Left ventricle myocardium inferior (tissue), 1 donor: ENCODE measurements at places on chromosomes 3 and 15. TPM values are rescaled to one million over a fixed set of nuclear protein-coding genes. Genes with fewer than 3 reads are reported as not detected.

GRCh38 chr3:183802989-183803388 lies 22.4 kb downstream of the MAP6D1 start:
- DNase-seq, result no peak
- no peak overlapping the region for H3K4me3 ChIP-seq
- peaks cover 96% of the 10 kb centered on the region for H3K36me3 ChIP-seq
- no peak overlapping the region for H3K27ac ChIP-seq

GRCh38 chr15:52642386-52643361 lies 36.5 kb downstream of the ATOSA start:
- peaks cover 36% of the 10 kb centered on the region for H3K4me1 ChIP-seq
- no peak for DNase-seq
- H3K27me3 ChIP-seq, result no peaks in the 10 kb centered on the region
- H3K27ac ChIP-seq, result peak overlapping the region; percentile 56

DNA sequence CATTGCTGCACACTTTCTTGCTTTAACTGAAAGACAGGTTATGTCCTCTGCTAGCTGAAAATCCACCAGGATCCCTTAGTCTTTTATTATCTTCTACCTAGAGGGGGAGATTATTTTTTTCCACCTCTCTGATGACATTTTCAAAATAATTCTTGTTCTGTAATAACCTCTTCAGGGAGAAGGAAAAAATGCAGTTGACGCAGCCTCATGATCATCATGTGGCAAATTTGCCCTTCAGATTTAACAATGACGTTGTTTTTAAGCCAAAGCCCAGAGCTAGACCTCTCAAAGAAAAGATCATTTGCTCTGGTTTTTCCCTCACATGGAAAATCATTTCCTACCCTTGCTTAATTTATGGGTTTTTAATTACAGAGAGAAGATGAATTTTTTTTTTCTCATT lies 724.9 kb downstream of the NLGN1 start:
- H3K4me3 ChIP-seq, result no peak overlapping the region
- no peaks in the 10 kb centered on the region for H3K4me1 ChIP-seq
- H3K36me3 ChIP-seq, result no peaks in the 10 kb centered on the region

GRCh38 chr3:55721716-55722484 lies 234.8 kb upstream of the WNT5A start:
- H3K4me3 ChIP-seq, result no peak overlapping the region
- H3K27ac ChIP-seq, result no peak overlapping the region
- H3K4me1 ChIP-seq, result no peaks in the 10 kb centered on the region
- DNase-seq, result no peak
- H3K36me3 ChIP-seq, result no peaks in the 10 kb centered on the region

DNA sequence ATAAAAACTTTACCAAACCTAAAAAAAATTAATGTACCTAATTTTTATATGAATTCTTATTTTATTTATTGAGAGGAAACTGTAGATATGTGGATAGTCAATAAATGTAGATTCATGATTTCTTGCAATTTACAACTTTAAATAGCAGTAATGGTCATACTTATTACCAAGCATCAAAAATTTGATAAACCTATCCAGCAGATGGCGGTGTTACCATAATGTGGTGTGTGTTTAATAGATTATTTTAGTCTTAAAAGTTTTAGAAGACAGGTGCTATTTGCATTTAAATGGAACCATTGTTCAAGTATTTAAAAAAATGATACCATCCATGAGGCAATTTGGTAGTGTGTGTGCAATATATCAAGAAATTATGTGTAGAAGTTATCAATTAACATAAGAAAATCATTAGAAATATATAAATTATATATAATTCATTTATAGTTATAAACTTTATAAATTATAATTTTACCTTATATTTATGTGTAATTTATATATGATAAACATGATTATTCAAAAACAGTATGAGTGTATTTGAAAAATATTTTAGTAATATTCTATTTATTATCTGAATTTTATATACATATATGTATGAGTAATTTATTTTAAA lies 176.0 kb upstream of the BCHE start:
- H3K4me3 ChIP-seq, result no peak overlapping the region
- no peaks in the 10 kb centered on the region for H3K4me1 ChIP-seq
- H3K27me3 ChIP-seq, result no peaks in the 10 kb centered on the region

DNA sequence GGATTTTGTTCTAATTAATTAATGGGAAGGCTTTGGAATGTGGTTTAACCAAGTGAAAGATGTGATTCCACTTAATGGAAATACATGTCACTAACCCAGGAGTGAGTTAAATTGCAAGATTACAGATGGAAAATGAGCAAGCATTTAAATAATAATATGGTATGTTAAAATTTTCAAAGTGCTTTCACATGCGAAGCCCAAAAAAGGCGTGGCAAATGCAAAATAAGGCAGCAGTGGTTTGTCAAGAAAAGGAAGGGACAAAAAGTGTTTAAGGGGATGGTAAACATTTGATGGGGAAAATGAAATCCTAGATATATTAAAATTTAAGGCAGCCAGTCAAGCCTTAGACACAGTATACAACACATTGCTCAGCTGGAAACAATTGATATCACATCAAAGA lies 2.9 kb downstream of the TICRR start:
- H3K27ac ChIP-seq, result no peak overlapping the region
- no peaks in the 10 kb centered on the region for H3K36me3 ChIP-seq
- no peak for DNase-seq
- H3K4me3 ChIP-seq, result no peak overlapping the region
- H3K27me3 ChIP-seq, result peaks cover 17% of the 10 kb centered on the region

- no peak for DNase-seq
- H3K4me1 ChIP-seq, result no peaks in the 10 kb centered on the region
- no peaks in the 10 kb centered on the region for H3K27me3 ChIP-seq
- H3K4me3 ChIP-seq, result no peak overlapping the region
- H3K27ac ChIP-seq, result no peak overlapping the region
Observed at GRCh38 chr15:72331021-72331420, 11.1 kb upstream of the CELF6 start.

GOLGA8N gene
- 10.9 TPM for total RNA-seq

ALPK3 gene
- 181 TPM for total RNA-seq

GRCh38 chr3:63578858-63579257 lies 73.6 kb upstream of the SNTN start:
- no peaks in the 10 kb centered on the region for H3K36me3 ChIP-seq
- no peak for DNase-seq
- H3K27me3 ChIP-seq, result no peaks in the 10 kb centered on the region
- H3K27ac ChIP-seq, result no peak overlapping the region
- H3K4me1 ChIP-seq, result no peaks in the 10 kb centered on the region

DNA sequence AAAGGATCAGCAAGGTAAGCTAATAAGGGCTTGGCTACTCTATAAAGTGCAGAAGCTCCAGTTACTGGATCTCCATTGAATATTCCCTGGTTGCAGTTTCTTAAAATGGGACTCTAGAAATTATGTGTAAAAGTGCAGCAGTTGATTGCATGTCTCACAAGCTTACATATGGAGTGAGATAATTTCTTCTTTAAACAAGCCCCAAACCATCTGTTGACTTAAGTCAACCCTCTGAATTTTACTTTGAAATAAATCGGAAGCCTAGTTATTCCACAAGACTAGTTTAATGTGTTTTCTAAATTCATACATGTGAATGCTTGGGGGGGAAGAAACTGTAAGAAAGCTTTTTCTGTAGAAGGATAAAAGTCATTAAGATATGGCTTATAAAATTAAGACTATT lies 664.2 kb downstream of the NLGN1 start:
- H3K36me3 ChIP-seq, result no peaks in the 10 kb centered on the region
- no peaks in the 10 kb centered on the region for H3K4me1 ChIP-seq
- H3K27me3 ChIP-seq, result no peaks in the 10 kb centered on the region
- no peak overlapping the region for H3K4me3 ChIP-seq

GRCh38 chr15:54282228-54282836 lies 304.1 kb downstream of the UNC13C start:
- no peaks in the 10 kb centered on the region for H3K4me1 ChIP-seq
- H3K27ac ChIP-seq, result no peak overlapping the region
- no peaks in the 10 kb centered on the region for H3K36me3 ChIP-seq
- no peak overlapping the region for H3K4me3 ChIP-seq

KLHL6 gene
- 0.69 TPM for total RNA-seq

ASB14 gene
- 23.3 TPM for total RNA-seq

GRCh38 chr15:92170897-92171296 lies 222.8 kb upstream of the ST8SIA2 start:
- no peak overlapping the region for H3K4me3 ChIP-seq
- H3K27me3 ChIP-seq, result no peaks in the 10 kb centered on the region
- no peak for DNase-seq
- peaks cover 20% of the 10 kb centered on the region for H3K4me1 ChIP-seq

DNA sequence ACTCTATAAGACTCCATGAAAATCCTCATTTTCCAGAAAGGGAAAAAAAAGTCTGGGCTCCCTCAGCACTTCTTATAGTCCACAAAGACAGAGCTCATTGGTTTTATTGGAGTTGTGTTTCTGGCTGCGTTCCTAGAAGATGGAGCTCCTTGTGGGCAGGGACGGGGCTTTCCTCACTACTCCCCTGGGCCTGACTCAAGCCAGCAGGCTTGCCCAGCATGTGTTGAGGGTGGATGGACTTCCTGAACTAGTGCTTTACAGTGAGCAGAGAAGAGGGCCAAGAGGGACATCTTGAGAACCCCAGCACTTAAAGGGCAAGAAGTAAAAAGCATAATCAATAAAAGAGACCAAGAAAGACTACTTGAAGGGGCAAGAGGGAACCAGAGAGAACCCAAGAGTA lies 43.2 kb upstream of the EPHB1 start:
- H3K4me1 ChIP-seq, result peaks cover 20% of the 10 kb centered on the region
- DNase-seq, result no peak
- no peak overlapping the region for H3K4me3 ChIP-seq
- H3K36me3 ChIP-seq, result no peaks in the 10 kb centered on the region
- no peak overlapping the region for H3K27ac ChIP-seq
- peaks cover 9% of the 10 kb centered on the region for H3K27me3 ChIP-seq

DNA sequence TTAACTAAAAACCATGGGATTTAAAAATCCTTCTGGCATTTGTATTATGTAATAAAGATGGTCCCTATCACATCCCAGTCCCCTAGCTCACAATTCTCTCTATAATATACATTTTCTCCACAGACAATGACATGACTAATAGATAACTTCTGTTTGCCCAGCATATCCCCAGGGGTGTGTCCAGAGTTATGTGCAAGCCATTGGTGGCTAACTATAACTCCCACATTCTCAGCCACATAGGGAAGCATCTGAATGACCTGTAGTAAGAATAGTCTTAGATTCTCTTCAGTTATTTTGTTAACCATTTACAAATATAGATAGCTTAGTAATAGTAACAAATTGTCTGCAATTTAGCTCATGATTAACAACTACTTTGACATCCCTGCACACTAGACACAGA lies 52.2 kb upstream of the RBSN start:
- H3K4me3 ChIP-seq, result no peak overlapping the region
- H3K4me1 ChIP-seq, result no peaks in the 10 kb centered on the region
- peaks cover 35% of the 10 kb centered on the region for H3K27me3 ChIP-seq
- DNase-seq, result no peak
- no peak overlapping the region for H3K27ac ChIP-seq

DNA sequence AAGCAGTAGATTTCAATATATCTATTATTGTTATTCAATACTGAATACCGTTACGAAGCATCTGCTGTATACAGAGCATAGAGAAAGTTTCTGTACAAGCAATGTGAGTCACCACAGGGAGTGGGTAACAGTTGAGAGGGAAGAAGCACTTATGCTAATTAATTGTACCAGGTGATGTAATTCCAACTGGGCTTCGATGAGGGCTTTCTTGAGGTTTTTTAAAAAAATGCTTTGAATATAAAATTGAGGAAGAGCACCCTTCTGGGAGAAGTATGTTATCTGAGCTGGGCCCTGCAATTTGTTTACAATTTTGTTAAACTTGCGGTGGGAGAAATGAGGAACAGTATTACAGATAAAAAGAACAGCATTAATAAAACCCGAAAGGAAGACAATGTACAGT lies 197.9 kb downstream of the TPRG1 start:
- H3K4me3 ChIP-seq, result no peak overlapping the region
- no peak overlapping the region for H3K27ac ChIP-seq
- no peaks in the 10 kb centered on the region for H3K4me1 ChIP-seq
- DNase-seq, result no peak

CLDN18 gene
- not detected for total RNA-seq

PLD1 gene
- total RNA-seq, result 59.5 TPM

CD200 gene
- total RNA-seq, result 1.1 TPM

- peak overlapping the region; percentile 86 for H3K27ac ChIP-seq
- DNase-seq, result no peak
- H3K4me1 ChIP-seq, result peaks cover 82% of the 10 kb centered on the region
- H3K4me3 ChIP-seq, result no peak overlapping the region
Observed at GRCh38 chr15:92922418-92923002, 22.4 kb downstream of the CHD2 start.

DNA sequence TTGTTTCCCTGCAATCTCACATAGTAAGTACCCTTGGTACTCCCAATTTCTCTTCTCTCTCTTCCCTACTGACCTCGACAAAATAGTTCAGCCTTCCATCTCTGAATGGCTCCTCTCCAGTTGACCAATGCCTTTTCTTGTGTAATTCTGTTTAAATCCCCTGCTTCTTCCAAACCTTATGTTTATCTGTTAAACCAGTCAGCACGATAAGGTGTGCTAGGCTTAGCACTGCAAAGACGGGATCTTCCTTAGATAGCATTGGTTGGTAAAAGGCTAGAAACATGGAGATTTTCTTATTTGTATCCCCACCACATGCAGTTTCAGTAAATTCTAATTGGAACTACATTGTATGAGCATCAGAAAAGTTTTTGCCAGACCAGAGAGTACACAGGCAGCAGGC lies 25.8 kb upstream of the KCNMB3 start:
- H3K36me3 ChIP-seq, result no peaks in the 10 kb centered on the region
- no peak for DNase-seq
- H3K4me1 ChIP-seq, result no peaks in the 10 kb centered on the region
- no peak overlapping the region for H3K4me3 ChIP-seq

SLC27A2 gene
- not detected for total RNA-seq

GRCh38 chr3:58175437-58176184 lies 35.2 kb downstream of the DNASE1L3 start:
- H3K27me3 ChIP-seq, result no peaks in the 10 kb centered on the region
- DNase-seq, result no peak
- H3K36me3 ChIP-seq, result peaks cover 13% of the 10 kb centered on the region
- peak overlapping the region; percentile 70 for H3K27ac ChIP-seq
- peaks cover 50% of the 10 kb centered on the region for H3K4me1 ChIP-seq

ACKR4 gene
- 5.2 TPM for total RNA-seq
